Left forelimb (tissue), 1 donor: ENCODE measurements at places on chromosomes 1 and 21.

DNA sequence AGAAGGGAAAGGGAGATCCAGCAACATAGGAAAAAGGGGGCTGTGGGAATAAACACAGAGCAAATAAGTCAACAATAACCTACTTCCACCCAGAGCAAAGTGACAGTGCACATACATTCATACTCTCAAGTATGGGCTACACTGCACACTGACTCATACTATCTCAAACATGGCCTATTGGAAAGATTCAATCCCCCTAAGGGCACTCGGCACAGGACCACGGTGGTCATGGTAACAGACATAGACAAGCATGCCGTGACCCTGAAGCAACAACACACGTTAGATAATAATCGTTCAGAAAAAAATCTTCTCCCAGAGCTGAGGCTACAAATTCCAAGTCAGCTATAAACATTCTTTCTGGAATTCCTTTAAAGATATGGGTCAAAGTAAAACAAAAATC lies 16.8 kb upstream of the JAK1 start:
- no peak for DNase-seq

DNA sequence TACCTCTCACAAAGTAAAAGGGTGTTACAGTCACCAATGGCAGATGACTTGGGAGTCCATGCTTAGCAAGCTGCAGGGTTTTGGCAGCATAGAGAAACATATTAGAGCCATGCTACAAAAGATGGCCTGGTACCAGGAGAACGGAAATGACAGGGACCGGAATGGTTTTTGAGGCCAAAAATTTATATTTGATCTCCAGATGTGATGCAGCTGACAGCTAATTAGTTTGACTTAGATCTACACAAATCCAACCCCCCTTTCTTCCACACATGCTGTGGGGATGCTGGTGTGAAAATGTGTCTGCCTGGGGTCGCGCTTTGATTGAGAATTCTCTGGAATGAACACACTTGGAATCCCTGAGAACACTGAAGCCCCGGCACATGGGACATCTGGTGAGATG lies 26.5 kb downstream of the SYF2 start:
- DNase-seq, result no peak

DNA sequence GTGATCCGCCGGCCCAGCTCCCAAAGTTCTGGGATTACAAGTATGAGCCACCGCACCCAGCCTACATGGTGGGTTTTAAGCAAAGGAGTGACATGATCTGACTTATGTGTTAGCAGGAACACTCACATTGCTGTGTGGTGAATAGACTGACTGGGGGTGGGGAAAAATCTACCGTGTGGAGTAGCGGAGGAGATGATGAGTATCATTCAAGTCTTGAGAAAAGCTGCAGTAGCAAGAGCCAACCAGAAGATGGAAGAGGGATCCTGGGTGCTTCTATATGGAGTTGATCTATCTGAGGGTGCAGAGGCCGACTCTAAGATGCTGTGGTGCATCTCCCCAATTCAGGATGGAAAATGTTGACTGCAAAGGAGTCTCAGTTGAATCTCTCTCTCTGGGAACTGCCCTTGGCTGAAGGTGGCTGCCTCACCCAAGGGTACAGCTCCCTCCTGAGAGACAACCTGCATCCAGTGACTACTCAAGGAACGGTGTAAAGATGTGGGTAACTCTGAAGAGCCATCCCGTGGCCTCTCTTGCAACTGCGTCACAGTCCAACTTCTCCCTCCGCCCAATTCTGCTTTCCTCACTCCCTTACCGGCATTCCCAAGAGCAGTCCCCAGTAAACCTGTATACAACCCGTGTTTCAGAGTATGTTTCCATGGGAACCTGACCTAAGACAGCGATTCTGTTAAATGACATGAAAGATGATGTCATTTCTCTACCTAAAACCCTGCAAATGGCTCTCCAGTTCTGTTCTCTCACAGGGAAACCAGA lies 7.4 kb upstream of the B3GALNT2 start:
- DNase-seq, result no peak

GRCh38 chr1:98949166-98949565 lies 55.5 kb downstream of the PLPPR5 start:
- no peak for DNase-seq

DNA sequence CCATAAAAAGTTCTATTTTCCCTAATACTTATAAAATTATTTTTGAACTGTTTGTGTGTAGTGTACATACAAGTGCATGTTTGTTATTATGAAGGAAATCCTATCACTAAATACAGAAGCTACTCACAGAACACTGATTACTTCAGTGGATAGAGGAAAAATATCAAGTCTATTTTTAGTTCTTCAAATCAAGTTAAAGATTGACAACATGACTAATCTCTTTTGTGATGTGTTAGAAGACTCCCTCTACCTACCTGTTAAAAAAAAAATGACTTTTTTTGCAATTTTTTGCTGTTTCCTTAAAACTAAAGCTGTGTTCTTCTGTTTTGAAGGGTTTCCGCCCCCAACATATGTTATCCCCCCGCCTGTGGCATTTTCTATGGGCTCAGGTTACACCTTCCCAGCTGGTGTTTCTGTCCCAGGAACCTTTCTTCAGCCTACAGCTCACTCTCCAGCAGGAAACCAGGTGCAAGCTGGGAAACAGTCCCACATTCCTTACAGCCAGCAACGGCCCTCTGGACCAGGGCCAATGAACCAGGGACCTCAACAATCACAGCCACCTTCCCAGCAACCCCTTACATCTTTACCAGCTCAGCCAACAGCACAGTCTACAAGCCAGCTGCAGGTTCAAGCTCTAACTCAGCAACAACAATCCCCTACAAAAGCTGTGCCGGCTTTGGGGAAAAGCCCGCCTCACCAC lies 45.5 kb downstream of the NCF2 start:
- no peak for DNase-seq

GRCh38 chr21:28126521-28127174 lies 866.0 kb downstream of the LTN1 start:
- DNase-seq, result no peak

- DNase-seq, result no peak
Measured at GRCh38 chr1:176199707-176200106, 7.4 kb downstream of the COP1 start.

- DNase-seq, result no peak
Measured at GRCh38 chr21:18931237-18931636, 527.7 kb upstream of the TMPRSS15 start.

DNA sequence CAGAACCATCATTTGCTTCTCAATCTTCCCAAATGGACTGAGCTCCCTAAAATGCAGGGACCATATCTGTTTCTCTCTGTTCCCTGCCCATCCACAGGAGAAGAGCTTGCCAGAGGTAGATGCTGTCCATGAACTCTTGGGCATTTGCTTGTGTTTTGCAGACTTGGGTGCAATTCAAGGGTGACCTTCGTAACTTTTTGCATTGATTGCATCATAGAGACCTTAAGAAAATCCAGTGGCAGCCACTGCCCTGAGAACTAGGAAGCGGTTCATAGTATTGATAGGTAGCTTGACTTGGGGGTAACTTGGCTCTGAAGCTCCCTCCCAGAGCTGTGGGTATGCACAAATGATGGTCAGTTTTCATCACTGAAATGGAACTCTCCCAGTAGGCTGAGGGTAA lies 34.3 kb upstream of the EDEM3 start:
- DNase-seq, result no peak

- no peak for DNase-seq
Measured at GRCh38 chr1:212791261-212791675, 309 bp downstream of the NSL1 start.

GRCh38 chr1:235105051-235106043 lies 23.3 kb downstream of the TOMM20 start:
- DNase-seq, result no peak

- no peak for DNase-seq
Measured at GRCh38 chr1:60679524-60680375, 402.6 kb upstream of the NFIA start.

DNA sequence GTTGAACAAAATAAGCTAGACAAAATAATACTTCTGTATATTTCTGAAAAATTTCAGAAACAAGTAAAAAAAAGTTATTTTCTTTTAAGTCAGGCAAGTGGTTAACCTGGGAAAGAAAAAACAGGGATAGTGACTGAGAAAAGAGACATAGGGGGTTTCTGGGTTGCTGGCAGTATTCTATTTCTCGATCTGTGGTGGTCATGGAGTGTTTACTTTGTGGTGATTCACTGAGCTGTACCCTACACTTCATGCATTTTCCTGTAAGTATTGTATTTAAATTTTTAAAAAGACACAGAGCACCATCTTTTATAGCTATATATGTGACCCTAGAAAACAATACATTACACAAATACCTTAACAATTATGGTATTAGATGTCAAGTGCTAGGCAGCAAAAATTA lies 58.2 kb downstream of the ZNF644 start:
- no peak for DNase-seq

GRCh38 chr1:178901482-178902125 lies 30.7 kb upstream of the ANGPTL1 start:
- DNase-seq, result no peak

DNA sequence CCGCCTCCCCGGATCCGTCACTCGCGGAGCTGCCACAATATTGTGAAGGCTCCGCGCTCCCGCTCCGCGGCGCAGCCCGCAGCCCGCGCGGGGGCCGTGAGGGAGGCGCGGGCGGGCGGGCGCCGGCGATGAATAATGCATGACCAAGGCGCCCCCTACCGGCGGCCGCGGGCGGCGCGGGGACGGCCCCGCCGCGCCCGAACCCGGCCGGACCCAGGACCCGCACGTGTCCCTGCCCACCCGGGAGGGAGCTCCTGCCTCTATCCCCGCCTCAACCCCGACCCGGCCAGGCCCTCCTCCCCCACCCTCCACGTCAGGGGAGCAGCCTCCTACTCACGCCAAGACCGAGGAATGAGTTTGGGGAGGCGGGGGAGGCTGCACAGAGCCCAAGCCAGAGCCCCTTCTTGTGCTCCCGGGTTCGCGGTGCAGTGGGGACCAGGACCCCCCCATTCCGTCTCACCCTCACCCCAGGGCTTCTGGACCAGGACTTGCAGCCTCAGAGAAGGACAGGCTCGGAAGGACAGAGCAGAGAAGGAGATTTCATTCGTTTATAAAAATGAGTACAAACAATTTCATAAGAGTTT lies 70.8 kb upstream of the CASZ1 start:
- peak; percentile 81 for DNase-seq

DNA sequence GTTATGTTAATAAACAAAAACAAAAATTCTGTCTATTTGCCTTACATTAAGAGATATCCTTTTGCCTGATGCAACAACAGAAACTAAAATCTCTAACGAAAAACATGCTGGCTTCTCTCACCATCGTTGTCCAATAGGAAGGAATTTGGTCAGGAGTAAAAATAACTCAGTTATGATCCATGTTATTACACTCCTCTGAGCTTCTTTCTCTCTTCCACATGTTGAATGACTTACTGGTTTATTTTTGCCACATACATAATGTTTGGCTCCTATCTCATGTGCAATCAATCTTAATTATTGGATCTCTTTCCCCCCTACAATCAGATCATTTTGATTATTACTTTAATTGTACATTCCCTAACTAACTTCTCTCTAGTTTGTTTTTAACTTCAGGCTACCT lies 688.4 kb downstream of the USP25 start:
- DNase-seq, result no peak

DNA sequence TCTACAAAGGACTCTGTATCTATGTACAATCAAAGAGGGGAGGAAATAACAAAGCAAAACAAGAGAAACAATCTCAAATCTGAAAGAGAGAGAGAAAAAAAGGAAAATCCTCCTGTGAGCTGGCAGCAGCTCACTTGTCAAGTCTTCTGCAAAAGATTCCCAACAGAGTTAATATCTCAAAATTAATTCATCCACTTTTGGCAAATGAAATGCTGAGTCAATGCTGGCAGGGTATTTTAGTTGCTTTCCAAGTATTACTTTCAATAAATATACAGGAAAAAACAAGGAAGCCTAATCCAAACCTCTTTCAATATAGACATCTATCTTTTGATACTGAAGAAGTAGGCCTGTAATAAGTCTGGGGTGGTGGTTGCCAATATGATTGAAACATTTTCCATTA lies 613.9 kb upstream of the NEGR1 start:
- no peak for DNase-seq

GRCh38 chr1:153795330-153795837 lies 20.2 kb downstream of the SLC27A3 start:
- peak; percentile 58 for DNase-seq

DNA sequence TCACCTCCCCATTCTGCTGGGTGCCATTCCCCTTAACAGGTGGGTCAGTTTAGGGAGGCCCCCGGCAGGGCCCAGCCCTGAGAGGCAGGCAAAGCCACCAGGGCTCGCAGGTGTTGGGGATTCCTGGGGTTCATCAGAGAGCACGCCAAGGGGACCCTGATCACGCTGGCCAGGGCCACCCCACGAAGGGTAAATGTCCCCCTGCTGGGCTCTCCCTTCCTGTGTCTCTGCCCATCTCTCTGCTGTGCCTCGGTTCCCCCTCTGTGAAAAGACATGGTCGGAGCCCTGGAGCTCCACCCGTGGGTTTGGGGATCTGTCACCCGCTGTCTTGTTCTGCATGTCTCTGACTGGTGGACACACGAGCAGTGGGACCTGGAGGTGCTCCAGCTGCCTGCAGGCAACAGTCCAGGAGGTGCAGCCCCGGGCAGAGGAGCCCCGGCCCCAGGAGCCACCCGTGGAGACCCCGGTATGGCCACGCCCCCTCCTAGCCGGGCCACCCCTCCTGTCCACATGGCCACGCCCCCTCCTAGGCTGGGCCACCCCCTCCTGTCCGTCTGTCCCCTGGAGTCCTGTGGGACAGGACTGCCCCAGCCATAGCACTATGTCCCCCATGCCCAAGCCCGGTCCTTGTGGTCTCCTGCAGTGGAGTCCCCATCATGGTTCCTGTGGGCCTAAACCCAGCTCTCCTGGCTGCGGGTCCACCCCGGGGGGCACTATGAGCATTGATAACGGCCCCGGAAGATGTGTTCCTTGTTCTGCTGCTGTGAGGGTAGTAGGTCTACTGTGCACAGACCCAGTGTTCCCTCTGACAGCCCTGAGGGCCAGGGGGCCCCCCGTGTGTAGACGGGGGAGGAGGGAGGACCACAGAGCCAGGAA lies 6.5 kb downstream of the AIRE start:
- DNase-seq, result no peak

- DNase-seq, result no peak
Measured at GRCh38 chr1:9659328-9659727, 7.8 kb downstream of the PIK3CD start.

DNA sequence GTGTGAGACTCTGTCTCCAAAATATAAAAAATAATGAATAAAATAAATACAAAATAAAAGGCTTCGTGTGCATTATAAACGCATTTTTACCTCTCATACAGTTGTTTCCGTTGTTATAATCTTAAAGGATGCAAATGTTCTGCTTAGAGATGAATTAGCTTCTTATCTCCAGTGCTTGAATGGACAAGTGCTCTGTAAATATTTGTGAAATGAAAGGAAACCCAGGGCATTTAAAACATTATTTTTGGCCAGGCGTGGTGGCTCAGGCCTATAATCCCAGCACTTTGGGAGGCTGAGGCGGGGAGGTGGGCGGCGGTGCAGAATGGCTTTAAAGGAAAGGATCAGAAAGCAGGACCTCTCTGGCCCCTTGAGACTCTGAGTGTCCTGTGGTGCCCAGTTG lies 94.5 kb downstream of the HUNK start:
- no peak for DNase-seq
